Right forelimb (tissue), 1 donor: ENCODE measurements at places on chromosomes 7 and 10.

DNA sequence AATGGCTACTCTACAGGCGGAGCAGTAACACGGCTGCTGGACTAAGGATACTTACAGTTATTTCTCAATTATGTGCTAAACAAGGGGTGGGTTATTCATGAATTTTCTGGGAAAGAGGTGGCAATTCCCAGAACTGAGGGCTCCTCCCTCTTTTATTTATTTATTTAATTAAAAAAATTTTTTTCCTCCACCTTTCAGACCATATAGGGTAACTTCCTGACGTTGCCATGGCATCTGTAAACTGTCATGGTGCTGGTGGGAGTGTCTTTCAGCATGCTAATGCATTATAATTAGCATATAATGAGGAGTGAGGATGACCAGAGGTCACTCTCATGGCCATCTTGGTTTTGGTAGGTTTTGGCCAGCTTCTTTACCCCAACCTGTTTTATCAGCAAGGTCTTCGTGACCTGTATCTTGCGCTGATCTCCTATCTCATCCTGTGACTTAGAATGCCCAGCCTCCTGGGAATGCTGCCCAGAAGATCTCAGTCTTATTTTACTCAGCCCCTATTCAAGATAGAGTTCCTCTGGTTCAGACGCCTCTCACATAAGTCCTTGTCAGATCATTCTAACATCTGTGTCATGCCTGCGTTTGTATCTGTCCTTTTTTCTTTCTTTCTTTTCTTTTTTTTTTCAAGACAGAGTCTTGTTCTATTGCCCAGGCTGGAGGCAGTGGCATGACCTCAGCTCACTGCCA, 15.9 kb upstream of the STOX1 start:
- DNase-seq: no peak

DNA sequence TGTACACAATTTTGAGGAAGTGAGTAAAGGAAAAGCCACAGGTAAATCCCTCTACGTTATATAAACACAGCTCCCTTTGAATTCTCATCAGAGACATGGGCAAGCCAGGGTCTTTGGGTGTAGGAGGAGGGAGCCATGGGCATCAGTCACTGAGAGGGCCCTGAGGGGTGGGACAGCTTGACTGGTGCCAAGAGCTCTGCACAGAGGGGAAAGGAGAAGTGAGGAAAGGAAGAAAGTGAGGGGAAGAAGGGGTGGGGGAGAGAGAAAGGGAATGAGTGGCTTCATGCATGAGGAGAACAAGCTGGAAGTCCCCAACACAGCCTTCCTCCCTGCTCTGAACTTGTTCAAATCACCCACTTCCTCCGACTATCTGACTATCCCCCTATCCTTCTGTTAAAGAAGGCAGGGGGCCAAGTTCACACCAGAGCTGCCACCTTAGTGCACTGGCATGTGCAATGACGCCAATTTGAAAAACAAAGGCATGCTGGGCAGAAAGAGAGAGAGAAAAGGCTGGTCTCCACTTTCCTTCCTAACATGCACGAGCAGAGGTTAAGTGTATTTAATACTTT, 16.4 kb upstream of the RNF148 start:
- no peak for DNase-seq

DNA sequence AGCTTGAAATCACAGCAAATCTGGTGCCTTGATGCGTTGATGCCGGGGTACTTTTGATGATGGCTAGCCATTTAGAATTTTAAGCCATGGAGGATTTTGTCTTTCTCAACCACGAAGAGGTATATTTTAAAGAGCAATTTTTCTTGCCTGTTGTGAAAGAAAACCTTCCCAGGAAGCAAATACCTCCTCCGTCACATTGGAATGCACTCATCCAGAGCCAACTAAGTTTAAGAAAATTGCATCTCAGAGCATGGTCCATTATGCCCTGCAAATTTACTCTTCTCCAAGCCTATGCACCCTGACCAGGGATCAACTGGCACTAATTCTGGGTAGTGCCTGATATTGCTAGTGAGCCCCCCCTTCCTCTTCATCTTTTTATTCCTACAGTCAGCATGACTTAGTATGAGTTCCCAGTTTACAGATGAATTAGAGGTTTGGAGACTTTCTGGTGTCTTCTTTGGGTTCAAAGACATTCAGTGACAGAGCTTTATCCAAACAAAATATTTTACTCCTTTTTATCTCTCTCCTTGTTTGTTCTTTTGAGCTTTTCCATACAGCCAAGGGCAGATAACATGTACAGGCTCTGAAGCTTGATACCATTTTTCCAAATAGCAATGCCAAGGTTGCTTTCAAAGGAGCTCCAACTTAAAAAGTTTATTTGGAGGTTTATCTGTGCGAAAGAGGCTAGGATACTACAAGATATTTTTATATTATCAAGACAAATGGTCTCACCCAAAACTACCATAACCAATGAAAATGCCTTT, 56.6 kb upstream of the ANK3 start:
- no peak for DNase-seq

DNA sequence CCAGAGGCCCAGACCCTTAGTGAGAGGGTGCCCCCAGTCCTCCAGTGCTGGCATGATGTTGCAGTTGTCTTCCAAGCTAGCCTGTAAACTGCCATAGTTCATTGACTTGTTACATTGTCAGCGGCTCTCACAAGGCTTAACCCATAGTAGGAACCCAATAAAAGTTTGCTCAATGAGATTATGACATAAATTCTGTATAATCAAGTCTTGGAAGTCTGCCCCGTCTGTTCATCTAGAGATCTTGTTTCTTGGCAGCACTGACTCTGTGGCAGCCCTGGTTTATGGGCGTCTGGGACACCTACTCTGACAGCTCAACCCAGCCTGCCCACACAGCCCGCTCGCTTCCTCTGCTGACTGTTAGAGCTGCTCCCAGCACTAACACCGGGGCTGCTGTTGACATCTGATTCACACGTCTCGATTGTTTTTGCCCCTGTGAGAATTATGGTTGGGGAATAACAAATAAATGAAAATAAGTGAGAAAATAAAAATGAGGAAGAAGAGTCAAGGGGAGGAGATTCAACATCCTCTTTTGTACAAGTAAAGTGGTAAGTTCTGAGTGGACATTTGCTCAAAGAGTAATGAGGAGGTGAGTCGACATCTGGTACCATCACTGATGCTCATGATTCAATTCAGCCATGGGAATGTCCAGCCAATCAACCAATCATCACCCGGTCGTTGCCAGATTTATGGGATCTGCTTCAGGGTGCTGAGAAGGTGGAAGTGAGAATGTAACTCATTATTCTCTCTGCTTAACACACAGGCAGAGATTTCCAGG, 160.8 kb downstream of the SPAG6 start:
- no peak for DNase-seq

DNA sequence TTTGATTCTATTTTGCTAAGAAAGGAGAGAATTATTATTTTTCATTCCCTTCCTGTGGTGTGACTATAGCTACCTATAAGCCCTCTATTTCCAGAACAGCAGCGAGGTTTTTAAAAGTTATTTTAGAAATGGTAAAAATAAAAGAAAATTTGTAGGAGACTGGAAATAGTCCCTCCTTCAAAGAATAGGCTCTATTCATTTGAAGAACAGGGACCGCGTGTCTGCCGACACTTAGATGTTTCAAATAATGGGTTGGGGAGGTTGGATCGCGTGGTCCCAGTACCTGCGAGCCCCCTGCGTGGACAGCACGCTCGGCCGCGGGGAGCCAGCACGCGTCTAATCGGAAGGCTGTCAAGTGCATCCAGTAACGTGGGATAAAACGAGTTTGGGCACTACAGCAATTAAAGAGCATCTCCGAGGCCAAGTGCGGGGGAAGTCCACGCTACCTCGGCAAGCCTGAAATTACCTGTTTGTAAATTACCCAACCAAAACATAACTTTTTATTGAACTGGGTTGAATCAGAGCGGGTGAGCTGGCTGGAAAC, 1.0 kb downstream of the CACNA2D1 start:
- DNase-seq: no peak

DNA sequence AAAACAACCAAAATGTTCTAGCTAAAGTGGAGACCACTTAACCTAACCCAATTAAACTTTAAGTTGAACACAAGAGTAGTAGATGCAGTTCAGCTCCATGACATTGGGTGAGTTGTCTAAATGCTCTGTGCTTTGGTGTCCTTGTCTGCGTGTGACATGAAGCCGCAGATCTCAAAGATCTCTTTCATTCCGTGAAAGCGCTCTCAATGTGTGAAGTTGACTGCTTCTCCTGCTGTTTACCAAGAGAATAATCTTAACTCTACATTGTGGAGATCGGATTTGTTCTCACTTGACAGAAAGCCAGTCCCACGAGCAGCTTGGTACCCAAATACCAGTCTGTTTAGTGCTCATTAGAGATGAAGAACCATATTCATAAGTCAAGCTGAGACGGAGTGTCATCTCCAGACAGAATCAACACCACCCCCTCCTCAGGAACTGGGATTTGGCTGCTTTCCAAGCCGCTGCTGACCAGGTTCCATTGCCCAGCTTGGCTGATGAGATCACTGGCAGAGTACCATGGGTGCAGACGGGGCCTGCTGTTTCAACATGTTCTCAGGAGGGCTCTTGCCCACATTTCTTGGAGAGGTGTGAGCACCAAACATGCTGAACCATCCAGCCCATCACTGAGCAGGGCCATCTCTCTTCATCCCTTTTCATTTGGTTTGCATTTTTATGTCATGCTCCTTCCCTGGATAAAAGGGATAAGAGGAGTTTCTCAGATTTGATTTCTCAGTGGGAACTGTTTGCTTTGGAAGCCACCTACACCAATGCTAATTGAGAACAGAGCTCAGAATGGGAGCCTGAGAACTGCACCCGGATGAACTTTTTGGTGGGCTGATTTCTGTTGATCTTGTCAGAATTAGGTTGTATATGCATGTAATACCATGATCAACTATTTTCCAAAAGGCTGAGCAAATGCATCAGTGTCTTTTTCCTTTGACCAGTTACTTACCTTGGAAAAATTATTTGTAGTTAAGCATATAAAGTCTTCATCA, 95.8 kb upstream of the AGBL3 start:
- DNase-seq: no peak

GRCh38 chr10:76984559-76985443, 652.8 kb downstream of the KCNMA1 start:
- DNase-seq: peak; percentile 81

DNA sequence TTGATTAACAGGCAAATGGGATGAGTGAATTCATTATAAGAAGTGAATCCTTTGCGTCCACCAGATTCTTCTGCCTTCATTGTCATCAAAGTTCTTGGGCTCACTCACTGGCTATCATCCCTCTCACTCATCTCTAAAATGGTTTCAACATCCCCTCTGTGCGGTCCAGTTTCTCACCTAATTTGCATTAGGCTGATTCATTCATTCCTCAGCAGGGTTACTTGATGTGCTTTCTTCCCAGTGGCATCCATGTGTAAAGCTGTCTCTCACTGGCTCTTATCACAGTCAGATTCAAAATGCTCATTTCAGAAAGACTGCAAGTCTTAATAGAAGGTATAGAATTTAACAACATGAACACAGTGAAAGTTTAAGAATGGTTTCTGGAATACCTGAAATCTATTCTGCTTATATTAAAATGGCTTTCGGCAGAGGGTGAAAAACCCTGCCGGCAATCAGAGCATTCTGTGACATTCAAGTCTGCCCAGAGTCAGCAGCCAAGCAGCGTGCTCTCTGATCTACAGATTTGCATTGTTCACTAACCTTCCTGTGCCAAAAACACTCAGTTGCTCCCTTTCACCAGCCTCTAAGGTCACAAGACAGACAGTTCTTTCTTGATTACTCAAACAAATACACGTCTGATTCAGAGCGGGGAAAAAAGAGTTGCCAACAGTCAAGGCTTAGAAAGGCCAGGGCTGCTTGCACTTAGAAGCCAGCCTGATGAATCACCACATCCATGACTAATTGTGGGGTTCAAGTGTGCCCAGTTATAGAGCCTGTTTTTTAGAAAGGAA, 106.7 kb downstream of the TES start:
- DNase-seq: no peak

DNA sequence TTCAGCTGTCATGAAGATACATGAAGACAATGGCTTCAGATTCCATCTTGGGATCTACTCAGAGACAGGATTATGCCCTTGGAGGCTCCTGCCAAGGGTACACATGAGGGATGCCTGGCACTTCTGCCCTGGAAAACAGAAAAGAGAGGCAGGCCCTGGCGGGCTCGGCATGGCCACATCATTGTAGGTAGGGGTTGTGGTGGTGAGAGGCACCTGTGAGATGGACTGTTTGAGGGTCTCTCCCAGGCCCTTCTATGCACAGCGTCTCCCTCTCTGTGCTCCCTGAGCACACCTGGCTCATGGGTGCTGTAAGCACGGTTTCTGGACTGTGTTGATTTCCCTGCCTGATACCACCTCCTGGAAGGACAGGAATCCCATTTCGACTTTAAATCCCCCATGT, 304.3 kb downstream of the GLRX3 start:
- DNase-seq: no peak

- DNase-seq: no peak
Measured at GRCh38 chr7:152341039-152341913, 94.5 kb downstream of the KMT2C start.

GRCh38 chr10:70551466-70551865, 51.1 kb downstream of the PRF1 start:
- DNase-seq: peak; percentile 65

- peak; percentile 11 for DNase-seq
Measured at GRCh38 chr7:157498657-157499056, 161.9 kb downstream of the DNAJB6 start.

DNA sequence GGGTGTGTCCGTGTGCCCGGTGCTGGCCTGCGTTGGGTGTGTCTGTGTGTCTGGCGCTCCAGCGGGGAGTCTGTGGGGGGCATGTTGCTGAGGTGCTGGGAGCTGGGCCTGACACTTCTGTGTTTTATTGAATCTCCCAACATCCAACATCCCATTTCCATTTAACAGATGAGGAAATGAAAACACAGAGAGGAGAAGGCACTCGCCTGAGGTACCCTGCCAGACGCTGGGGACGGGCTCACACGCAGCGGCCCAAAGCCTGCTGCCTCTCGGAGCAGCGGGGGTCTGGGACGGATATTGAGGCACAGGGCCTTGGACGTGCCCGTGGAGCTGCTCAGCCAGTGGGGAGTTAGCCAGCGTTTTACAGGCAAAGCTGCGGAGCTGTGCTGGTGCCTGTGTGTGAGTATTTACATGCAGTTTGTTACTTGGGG, 133.9 kb downstream of the DNAJB6 start:
- DNase-seq: no peak

DNA sequence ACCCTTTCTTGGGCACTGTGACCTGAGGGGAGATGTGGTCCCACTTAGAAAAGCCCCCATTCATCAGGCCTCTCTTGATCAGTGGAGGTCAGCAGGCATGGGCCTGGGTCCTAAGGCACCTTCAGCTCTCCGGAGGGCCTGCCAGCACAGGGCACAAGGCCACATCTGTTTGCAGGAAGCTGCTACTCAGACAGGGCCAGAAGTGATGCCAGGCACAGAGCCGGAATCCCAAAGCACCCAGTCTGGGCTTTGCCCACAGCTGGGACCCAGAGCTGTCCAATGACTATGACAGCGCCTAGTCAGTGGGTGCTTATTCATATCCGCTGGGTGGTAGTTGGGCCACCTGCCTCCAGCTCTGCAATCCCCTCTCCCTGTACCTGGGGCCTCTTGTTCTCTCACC, 63.2 kb upstream of the ELN start:
- DNase-seq: no peak

DNA sequence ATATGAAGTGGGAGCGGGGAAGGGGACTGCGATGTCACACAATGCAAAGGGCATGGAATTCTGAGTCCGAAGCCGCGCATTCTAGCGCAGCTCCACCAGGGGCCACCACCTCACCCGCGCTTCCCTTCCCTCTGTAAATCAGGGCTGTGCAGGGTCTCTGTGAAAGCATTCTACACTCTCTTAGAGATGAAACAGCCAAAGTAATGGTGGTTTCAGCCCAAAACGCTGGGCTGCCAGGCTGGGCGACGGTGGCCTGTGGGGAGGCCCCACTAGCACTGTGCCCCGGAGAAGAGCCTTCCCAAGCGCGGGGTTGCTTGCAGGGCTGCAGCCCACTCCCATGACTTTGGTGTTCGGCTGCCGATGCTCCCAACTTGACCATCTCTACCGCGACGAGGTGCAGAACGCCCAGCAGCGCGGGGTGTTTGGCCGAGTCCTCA, 11.4 kb downstream of the ATG9B start:
- DNase-seq: no peak
